SHP77 treated with DMSO at 0.1 percent for 48 hours (cell line): ENCODE measurements at places on chromosomes 12 and 14.

GRCh38 chr12:123939716-123940626 is 32.7 kb downstream of the CCDC92 start:
- DNase-seq: no peak

GRCh38 chr14:24535737-24536136 is 27.7 kb upstream of the CMA1 start:
- DNase-seq: no peak

GRCh38 chr14:23078692-23079116 is 16.2 kb downstream of the ACIN1 start:
- DNase-seq: no peak

- no peak for DNase-seq
Observed at GRCh38 chr12:66629138-66629870, 49.6 kb downstream of the GRIP1 start.

DNA sequence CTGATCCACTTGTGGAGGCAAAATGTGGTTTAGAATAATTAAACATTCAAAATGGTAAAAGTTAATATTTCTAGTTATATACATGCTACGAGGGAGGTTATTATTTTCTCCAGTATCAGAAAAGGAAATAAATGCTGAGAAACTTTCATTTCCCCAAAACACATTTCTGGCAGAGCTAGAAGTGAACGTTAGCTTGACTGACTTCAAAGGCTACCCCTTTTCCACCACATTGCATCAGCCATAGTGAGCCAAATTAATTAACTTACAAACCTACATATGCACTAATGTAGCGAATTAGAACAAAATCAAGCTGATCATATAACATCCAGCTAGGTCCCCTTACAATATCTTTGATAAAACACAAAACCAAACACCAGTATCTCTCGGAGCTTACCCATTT is 49.3 kb upstream of the RERGL start:
- DNase-seq: no peak
